Nucleus accumbens (tissue), 56 donors: ENCODE measurements at places on chromosomes 11 and 22.

DNA sequence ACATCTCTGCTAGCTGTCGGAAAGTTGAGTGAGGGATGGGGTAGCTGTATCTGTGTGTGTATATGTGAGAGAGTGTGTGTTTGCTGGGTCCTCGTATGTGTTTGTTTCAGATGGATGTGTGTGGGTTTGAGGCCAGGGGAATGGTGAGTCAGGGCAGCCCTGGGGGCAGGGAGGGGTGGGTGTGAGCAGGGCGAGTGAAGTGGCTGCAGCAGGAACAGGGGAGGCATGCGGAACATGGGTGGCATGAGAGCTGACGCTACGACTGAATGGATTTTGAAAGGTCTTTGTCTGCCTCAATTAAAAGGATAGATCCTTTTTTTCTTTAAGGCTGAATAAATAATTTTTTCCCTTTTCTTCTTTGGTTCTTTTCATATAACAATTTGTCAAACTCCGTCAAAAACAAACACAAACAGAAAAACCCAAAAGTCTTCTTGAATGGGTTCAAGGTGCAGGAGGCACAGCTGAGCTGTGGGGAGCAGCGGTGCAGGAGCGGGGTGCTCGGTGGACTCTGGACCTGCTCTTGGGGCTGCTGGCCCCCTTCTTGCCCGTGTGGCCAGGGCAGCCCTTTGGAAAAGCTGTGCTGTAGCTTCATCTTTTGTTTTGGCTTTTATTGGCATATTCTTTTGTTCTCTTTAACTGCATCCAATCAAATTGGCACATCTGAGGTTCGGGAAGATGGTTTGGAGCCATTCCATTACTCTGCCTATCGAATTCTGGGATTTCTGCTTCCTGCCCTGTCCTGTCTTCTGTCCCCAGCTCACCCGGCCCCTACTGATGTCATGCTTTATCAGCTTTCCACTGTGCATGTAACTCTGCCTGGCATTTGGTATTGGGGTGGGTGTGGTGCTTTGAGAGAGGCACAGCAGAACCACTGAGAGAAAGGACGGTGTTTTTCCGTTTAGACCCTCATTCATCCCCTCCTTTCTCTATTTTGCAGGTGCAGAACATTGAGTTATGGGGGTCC is 80.1 kb downstream of the ADAMTS15 start:
- no peak for DNase-seq

- no peak for DNase-seq
Observed at GRCh38 chr11:8059030-8059429, 22.0 kb upstream of the TUB start.

DNA sequence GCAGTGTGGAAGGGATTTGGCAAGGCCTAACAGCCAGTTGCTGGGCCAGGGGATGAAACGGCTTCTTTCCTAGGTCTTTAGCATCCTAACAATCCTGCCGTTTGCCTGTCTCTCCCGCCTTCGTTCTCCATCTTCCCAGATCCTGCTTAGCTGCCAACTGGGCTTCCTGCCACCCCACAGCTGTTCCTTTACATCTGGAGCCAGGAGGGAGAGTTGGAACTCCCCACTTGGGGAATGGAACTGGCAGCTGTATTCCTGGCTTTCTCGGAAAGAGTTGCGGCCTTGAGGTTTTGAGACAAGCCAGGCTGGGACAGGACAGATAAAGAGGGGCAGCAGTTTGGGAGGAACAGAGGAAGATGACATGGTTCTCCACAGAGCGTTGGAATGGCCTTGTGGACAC is 59.6 kb downstream of the ST3GAL4 start:
- peak; percentile 81 for DNase-seq

GRCh38 chr11:79834015-79834414 is 393.2 kb upstream of the TENM4 start:
- no peak for DNase-seq

DNA sequence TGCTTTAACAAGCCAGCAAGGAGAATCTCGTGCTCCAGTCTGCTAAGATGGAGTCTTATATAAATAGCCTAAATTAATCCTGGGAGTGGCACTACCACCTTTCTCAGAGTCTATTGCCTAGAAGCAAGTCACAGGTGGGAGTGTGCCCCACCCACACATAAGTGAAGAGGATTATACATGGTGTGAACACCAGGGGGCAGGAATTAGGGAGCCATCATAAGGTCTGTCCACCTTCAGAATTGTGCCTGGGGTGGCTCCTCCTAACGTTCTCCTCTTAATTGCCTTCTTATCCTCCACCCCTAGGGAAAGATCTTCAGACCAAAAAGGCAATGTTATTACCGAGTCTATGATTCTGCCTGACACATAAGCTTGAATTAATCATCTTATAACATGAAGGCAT is 276.8 kb upstream of the SESN3 start:
- no peak for DNase-seq

DNA sequence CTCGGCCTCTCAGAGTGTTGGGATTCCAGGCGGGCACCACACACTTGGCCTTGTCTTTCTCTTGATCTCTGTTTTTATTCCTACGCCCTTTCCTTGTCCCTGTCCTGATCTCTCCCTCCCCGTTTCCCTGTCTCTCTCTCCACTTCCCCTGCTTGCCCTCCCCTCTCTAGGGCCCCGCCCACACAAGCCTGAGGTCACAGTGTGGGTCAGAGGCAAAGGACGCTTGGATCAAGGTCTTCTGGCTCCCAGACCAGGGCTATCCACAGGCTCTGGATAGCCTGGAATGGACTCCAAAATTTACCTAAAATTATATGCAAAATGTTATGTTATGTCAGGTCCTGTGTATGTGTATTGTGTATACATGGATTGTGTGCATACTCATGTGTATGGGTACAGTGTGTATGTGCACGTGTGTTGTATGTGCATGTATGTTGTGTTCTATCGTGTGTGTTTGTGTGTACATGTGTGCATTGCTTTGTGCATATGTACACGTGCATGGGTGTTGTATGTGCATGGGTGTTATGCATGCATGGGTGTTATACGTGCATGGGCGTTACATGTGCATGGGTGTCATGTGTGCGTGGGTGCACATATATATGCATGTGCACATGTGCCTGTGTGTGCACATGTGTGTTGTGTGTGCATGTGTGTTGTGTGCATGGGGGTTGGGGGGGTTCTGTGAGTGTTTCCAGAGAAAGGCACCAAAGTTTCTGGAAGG is 38.3 kb downstream of the TP53I11 start:
- DNase-seq, result no peak

DNA sequence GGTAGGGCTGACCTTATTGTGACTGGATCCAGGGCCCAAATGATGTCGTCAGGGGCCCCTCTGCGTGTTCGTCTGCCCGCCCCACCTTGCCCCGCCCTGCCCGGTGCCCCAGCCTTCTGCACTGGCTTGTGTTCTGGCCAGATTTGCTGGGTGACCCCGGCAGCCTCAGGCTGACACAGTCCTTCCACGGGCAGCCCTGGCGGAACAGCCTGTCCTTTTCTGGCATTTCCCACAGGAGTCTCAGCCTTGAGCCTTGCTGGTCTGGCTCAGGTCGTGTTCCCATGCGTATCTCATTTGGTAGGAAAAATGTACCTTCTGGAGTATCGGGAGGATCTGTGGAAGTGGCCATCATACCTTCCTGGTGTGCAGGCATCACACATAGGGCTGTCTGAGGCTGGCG is 31.0 kb downstream of the IGHMBP2 start:
- DNase-seq, result no peak

DNA sequence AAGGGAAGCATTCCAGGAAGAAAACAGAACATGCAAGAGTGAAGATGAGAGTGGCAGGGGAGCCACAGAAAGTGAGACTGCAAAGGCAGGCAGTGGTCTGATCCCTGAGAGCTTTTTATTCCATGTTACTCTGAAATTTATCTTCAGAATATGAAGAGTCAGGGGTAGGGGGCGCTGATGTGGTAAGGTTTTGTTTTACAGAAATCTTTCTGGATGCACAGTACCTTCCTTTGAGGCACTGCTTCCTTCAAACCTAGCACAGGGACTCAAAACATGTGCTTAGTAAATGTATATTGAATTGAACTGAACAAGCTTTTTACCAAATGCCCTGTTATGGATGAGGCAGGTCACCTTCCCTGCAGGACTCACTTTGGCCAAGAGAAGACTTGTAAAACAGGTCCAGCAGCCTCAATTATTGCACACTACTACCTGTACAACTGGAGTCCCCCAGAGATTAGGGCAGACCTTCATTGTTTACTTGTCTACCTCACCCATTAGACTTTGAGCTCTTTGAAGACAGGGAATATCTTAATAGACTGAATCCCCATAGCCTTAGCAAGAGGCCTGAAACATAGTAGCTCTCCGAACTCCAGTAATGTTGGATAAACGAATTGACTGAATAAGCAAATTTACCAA is 2.2 kb downstream of the PAK1 start:
- DNase-seq, result peak; percentile 26

GRCh38 chr11:103434073-103434411 is 324.8 kb downstream of the DYNC2H1 start:
- no peak for DNase-seq

DNA sequence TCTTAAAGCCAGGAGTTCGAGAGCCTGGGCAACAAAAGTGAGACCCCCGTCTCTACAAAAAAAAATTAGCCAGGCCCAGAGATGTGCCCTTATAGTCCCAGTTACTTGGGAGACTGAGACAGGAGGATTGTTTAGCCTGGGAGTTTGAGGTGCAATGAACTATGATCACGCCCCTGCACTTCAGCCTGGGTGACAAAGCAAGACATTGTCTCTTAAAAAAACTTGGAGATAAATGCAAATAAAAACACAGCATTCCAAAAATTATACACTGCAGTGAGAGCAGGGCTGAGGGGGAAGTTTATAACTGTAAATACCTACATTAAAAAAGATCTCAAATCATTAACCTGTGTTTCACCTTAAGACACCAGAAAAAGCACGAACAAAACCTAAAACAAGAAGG is 22.1 kb downstream of the AP2A2 start:
- no peak for DNase-seq

DNA sequence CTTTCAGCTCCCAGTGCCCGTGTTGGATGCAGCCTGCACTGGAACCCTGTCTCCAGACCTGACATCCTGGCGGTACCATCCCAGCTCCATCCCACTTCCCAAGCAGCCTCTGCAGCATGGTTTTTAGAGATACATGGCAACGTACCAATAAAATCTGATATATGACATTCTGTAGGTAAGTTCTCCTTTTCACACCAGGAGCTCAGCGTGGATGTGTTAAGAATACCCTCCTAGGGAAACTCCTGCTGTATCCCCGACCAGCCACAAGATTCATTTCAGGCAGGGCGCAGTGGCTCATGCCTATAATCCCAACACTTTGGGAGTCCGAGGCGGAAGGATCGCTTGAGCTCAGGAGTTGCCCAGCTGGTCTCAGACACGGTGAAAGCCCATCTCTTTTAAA is 15.4 kb downstream of the APOL5 start:
- DNase-seq, result no peak

DNA sequence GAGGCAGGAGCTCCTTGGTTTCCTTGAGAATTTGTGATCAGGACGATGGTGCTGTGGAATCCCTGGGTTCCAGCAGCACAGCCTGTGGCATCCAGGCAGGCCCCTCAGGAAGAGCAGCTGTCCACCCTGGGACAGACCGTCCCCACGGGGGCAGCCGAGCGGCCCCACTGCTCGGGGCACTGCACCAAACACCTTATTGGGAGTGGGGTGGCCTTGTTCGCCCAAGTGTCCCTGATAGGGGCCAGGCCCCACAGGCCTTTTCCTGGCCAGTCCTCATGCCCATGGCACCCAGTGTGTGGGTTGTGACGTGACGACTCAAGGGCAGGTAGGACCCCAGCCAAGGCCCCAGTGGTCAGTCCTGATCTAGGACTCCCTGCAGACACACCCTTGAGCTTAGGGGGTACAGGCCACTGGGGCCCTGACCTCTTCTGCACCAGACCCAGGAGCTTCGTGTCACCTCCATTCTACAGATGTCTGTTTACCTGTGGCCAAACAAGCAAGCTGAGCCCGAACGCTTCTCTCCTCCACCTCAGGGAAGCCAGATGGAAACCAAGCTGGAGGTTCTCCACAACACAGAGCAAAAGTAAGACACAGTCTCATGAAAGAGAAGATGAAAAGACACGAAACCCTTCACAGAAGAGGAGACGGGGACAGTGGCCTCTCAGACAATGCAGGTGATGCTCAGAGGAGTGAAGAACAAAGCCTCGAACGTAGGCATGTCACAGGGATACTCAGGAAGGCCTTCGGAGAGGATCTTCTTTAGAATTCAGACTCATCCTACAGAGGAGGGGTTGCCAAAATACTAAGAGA is 1.6 kb upstream of the BRD1 start:
- no peak for DNase-seq

GRCh38 chr11:83572581-83573496 is 286.7 kb upstream of the CCDC90B start:
- no peak for DNase-seq

DNA sequence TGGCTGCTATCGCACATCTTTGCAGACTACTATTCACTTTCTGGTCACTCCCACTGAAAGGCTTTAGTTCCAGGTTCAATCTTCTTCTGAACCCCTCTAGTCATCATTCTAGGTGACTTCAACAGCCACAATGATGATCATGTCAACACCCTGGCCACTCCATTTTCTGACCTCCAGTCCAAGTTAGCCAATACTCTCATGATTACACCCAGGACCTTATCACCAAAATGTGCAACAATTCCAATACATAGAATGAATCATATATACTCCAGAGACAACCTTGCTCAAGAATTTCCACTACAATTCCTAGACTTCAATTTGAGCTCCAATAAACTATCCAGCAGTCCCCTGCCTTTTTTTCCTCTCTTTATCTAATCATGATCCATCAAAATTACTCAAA is 70.7 kb downstream of the PAK1 start:
- DNase-seq, result no peak

DNA sequence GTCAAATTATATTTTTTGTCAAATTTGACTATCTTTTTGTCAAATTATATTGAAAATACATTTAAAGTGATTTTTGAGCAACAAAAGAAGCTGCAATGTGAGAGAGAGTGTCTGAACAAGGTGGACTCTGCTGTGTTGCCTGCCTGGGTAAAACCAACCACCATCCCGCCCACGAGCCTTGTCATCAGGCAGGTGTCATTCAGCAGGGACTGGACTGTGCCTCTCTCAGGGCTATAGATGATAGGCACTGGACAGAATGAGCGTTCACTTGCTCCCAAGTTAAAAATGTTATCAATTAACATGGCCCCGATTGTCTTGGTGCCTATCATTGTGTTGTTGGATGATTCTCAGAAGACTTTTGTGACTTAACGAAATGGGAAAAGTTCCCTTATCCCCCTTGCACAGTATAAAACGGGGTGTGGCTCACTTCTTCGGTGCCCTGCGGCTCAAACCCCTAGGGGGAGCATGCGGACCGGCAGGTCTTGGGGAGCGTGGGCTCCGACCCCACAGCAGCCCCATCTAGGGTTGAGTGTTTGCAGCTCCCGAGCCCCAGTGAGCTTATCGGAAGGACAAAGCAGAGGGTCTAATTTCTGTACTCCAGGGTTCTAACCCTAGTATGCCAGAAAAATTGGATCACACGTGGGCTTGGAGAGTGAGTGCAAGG is 1.7 kb downstream of the APOL5 start:
- DNase-seq, result no peak

GRCh38 chr11:121650351-121651256 is 197.8 kb upstream of the SORL1-AS1 start:
- DNase-seq, result no peak

GRCh38 chr11:40986320-40986719 is 473.1 kb downstream of the LRRC4C start:
- no peak for DNase-seq
